Stimulated activated CD4-positive, alpha-beta T cell treated with anti-CD3 and anti-CD28 coated beads, Interleukin-1b, Interleukin-23, amount 100 ng/mL, for 48 hours (primary cell): ENCODE measurements at places on chromosomes 3 and 15.

GRCh38 chr3:6516143-6516542, 344.8 kb upstream of the GRM7 start:
- DNase-seq = no peak

GRCh38 chr15:99385005-99385669, 133.9 kb downstream of the LRRC28 start:
- DNase-seq = no peak

DNA sequence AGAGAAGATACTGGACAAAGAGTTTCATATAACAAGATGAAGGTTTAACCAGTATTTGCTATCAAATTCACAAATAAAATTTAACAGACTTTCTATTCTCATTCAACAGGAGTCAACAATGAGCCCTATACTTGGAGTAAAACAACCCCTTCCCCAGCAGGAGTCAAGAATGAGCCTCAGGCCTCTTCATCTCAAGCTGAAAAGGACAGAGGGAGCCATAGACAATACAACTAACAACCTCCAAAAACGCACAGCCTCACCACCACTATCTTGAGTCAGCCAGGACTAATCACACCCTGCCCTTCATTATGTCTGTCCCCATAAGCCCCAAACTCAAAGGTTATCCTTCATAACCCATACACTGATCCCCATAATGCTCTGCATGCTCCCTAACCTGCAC, 36.4 kb downstream of the ETFA start:
- no peak for DNase-seq

GRCh38 chr3:197286678-197287077, 11.7 kb downstream of the DLG1 start:
- DNase-seq = no peak

DNA sequence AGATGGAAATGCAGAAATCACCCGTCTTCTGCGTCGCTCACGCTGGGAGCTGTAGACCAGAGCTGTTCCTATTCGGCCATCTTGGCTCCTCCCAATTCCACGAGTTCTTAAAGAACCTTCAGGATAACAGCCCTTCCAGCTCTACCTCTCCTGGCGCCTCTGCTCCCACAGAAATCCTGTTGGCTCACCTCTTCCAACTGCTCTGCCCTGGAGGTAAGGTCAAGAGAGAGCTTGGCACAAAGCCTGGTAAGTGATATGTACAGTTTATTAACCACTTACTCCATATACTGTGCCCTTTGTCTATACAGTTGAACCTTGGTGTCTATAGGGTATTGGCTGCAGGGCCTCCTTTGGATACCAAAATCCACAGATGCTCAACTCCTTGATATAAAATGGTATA, 17.8 kb upstream of the FGF12 start:
- DNase-seq = no peak

DNA sequence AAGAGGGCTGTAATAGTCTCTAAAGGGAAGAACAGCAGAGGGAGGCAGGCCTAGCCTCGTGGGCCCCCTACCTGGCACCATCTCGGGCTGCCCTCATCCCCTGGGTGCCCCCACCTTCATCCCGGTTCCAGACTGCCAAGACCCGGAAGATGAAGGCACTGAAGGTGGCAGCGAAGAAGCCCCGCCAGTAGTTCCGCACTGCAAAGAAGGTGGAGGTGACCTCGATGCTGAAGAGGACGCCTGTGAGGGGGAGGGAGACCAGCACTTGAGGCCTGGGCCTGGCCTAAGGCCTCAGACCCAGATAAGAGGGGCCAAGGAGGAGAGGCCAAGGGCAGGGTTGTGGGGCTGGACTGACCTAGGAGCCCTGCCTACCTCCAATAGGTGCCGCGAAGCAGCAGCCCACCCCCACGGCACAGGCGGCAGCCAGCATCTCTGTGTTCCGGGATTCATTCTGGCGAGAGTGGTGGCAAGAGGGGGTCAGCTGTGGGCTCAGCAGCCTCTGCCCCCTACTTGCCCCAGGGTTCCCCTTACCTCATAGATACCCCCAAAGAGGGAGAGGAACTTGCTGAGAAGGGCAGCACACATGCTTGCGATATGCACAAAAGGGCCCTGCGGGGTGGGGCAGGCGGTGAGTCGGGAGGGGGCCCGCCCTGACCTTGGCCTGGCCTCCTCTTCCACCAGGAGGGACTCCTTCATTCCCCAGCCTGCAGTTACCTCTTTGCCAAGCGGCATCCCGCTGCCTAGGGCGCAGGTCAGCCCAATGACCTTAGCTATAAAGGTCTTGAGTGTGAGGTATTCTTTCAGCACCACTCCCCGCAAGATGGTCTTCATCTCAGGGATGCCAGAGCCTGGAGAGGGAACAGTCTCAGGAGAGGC, 3.9 kb downstream of the CLCN2 start:
- DNase-seq = no peak

DNA sequence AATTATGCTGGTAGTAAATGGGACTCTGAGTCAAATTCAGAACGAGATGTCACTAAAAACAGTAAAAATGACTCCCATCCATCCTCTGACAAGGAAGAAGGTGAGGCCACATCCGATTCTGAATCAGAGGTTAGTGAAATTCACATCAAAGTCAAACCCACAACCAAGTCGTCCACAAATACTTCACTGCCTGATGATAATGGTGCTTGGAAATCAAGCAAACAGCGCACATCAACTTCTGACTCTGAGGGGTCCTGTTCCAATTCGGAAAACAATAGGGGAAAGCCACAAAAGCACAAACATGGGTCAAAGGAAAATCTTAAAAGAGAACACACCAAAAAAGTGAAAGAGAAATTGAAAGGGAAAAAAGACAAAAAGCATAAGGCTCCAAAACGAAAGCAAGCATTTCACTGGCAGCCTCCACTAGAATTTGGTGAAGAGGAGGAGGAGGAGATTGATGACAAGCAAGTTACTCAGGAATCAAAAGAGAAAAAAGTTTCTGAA, 15.1 kb upstream of the ZBTB47 start:
- DNase-seq = peak; percentile 60

GRCh38 chr15:44148580-44148979, 46.5 kb downstream of the FRMD5 start:
- no peak for DNase-seq

DNA sequence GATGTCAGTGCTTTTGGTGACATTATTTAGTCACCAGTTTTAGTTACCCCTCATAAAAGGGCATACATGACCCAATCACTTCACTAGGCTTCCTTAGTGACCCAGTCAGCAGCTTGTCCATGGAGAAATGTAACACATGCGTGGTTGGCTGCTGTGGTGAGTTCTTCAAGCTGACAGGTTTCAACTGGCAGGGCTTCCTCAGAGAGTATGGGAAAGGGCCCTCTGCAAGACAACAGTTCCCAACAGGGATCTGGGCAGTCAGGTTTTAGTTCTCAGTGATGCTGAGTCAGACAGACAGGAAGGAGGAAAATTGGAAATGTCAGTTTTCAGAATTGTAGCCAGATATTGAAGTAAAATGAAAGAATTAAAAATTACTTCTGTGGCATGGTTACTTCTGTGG, 282.5 kb downstream of the TBL1XR1 start:
- DNase-seq = no peak

DNA sequence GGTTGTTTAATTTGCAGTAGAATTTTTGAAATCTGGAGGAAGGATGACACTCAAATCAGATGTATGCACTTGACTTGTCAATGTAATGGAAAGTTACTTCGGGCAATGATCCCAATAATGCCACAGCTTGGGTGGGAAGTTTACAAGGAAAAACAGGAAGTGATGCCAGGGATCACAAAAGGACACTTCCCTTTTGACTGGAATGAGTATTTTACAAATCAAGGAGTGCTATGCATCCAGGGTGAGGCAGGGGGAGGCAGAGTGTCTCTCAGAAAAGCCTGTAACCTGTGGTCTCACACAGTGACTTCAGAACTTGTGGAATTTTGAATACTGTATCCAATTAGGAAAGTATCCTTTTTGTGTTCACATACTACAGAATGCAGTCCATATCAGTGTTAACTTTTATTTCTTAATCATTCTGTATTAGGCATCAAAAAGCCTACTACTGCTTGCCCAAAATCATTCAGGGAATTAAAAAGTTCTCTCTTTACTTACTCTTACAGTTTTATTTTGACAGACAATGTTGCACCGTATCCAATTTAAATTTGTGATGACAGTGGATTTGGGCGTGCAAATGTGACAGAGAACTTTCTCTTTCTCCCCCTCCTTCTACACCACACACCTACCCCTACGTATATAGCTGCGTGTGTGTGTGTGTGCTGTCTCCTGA, 445.1 kb downstream of the MECOM start:
- no peak for DNase-seq

- DNase-seq = no peak
Measured at GRCh38 chr15:31758126-31758525, 272.2 kb upstream of the CHRNA7 start.

DNA sequence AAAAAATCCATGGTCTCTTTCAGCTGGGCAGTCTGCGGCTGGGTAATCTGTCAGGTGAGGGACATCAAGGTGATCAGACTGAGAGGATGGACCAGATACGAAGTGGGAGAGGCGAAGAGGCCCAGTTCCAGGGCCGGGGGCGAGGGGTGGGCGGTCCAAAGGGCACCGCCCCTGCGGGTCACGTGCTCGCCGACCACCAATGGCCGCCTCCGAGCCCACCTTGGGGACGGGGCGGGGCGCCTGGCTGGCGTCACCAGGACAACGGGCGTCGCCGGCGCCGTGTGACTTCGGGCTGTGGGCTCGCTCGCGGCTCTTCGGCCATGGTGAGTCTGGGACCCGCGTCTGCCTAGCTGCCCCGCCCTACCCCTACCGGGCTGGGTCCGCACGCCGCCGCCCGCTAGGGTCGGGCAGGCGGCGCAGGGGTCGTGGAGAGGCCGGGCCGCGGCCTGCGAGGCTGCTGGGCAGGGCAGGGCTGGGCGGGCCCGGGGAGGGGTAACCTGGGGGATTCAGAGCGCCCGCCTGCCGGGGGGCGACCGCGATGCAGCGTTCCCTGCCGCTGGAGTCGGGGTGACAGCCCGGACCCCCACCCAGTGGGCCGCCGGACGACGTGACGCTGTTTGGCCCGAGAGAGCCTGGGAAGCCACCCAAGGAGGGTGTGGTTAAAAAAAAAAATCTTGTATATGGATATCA, at the start of gene FBXL2:
Gene FBXL2 (plus strand): TSS at position 250 of the 690 bp plus-strand sequence. CDS start 71 bp downstream, at position 321.
- DNase-seq = peak; percentile 30

DNA sequence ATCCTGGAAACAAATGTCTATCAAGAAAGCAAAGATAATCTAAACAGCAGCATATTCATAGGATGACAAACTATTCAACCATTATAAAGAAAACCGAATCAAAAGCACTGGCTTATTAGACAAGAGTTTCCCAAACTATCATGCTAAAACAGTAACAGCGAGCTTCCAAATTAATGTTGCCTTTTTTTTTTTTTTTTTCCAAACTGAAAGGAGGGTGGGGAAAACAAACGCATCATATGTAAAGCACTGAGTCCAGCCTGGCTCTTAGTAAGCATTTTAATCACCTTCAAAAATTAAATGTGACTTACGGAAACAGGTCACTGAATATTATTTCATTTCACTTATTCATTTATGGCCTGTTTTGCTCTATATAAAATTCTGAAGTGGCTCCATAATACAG, 2.3 kb downstream of the TJP1 start:
- no peak for DNase-seq

DNA sequence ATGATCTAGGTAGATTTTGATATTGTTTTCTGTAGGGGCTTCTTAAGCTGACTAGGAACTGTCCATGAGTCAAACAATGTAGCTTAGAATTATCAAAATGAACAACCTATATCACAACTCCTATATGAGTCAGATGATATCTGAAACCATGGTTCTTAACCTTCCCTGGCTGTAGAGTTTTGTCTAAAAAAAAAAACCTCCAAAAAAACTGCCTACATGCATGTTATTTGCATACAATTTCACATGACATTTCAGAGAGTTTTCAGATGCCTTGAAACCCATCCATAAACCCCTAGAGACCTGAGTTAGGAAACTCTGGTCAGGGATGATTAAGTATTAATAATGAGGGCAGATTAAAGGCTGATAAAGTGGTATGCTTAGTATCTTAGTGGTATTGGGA, 157.0 kb downstream of the CHST2 start:
- no peak for DNase-seq

- no peak for DNase-seq
Measured at GRCh38 chr3:56629047-56629446, 54.0 kb downstream of the TASOR start.

- DNase-seq = no peak
Measured at GRCh38 chr15:75712668-75713337, at the start of gene CSPG4. TSS of gene CSPG4 (minus strand) at chr15:75712848. CDS start at chr15:75712755, 93 bp downstream.

GRCh38 chr15:85623315-85624049, 171.2 kb downstream of the KLHL25 start:
- no peak for DNase-seq

DNA sequence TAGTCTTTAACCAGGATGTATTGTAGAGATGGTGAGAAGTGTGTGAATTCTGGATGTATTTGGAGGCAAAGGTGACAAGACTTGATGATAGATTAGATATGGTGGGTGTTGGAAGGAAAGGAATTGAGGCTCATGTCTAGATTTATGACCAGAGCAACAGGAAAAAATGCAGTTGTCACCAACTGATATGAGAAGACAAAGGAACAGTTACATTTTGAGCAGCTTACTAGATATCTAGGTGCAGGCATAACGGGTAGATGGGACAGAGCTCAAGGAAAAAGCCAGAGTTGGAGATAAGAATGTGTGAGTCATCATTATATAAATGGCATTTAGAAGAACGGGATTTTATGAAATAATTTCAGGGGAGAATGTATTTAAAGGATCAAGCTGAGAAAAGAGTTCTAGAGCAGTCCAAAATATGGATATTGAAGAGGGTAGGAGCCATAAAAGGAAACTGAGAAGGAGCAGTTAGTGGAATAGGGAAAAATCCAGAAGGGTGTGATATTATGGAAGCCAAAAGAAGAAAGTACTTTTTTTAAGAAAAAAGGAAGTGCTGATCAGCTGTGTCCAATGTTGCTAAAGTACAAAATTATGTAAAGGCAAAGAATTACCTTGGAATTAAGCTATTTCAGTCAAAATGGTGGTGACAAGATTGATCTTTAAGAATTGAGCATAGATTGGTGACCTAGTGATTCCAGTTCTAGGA, 262.5 kb downstream of the CGGBP1 start:
- DNase-seq = no peak

DNA sequence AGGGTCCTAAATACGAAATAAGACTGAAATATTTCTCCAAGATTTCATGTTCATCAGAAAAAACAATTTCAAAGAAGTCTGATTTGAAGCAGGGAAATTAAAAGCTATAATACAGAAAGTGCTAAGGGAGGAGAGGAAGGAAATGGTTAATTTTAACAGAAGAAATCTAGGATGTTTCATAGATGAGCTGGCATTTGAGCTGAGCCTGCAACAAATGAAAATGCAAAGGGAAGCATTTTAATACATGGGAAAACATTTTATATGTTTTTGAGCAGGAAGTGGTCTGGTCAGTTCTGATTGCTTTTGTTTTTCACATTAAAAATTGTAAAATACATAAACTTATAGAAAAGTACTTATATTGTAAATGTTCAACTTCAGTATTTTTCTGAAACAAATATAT, 17.2 kb upstream of the RAP2B start:
- DNase-seq = no peak

GRCh38 chr3:64732576-64732975, 44.8 kb upstream of the ADAMTS9 start:
- DNase-seq = no peak
